ENCODE measurements at places on chromosomes 11 and 22.
A peak's percentile ranks its signal among the peaks of the same experiment; 100 is the strongest.

- no peak overlapping the region for H3K27ac ChIP-seq
- H3K4me3 ChIP-seq: no peak overlapping the region
- H3K4me1 ChIP-seq: peaks cover 2% of the 10 kb centered on the region
- no peaks in the 10 kb centered on the region for H3K27me3 ChIP-seq
Observed at GRCh38 chr22:46969961-46970360, 207.5 kb downstream of the TBC1D22A start.

DNA sequence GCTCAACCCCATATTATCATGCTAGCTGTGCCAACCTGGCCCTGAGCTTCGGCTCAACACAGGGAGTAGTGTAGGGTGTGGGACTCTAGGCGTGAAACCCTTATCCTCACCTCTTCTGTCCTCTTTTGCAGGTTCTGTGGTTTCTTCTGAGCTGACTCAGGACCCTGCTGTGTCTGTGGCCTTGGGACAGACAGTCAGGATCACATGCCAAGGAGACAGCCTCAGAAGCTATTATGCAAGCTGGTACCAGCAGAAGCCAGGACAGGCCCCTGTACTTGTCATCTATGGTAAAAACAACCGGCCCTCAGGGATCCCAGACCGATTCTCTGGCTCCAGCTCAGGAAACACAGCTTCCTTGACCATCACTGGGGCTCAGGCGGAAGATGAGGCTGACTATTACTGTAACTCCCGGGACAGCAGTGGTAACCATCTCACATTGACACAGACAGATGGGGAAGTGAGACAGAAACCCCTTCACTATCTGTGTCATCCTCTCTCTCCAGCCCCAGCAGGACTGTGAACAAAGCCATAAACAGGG lies 76.4 kb downstream of the GGTLC2 start:
- H3K36me3 ChIP-seq: no peaks in the 10 kb centered on the region
- no peak overlapping the region for H3K27ac ChIP-seq
- DNase-seq: no peak
- no peaks in the 10 kb centered on the region for H3K4me1 ChIP-seq
- peaks cover 4% of the 10 kb centered on the region for H3K27me3 ChIP-seq

DNA sequence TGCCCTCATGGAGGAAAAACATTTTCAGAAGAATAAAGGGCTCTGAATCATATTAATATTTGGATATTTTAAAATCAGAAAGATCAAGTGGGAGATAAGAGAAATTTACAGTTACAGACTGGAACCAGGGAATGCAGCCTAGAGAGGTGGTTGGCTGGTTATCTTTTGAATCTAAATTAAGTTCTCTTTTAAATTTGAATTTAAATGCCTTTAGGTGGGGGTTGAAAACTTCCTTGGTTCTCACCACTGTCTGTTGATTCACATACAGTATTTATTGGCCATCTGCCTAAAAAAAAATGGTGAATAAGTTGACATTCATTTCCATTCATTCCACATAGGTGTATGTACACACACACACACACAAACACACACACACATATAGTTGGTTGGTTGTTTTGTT lies 35.7 kb upstream of the PTPRJ start:
- H3K4me3 ChIP-seq: no peak overlapping the region
- no peaks in the 10 kb centered on the region for H3K27me3 ChIP-seq
- DNase-seq: no peak
- H3K4me1 ChIP-seq: no peaks in the 10 kb centered on the region

- H3K4me1 ChIP-seq: peaks cover 4% of the 10 kb centered on the region
- no peak for DNase-seq
- H3K4me3 ChIP-seq: no peak overlapping the region
- H3K27ac ChIP-seq: no peak overlapping the region
- H3K27me3 ChIP-seq: no peaks in the 10 kb centered on the region
Observed at GRCh38 chr22:39030705-39031104, 9.8 kb downstream of the APOBEC3D start.

- peaks cover 7% of the 10 kb centered on the region for H3K36me3 ChIP-seq
- H3K27ac ChIP-seq: no peak overlapping the region
- H3K4me3 ChIP-seq: peak overlapping the region; percentile 96
- no peak for DNase-seq
- no peaks in the 10 kb centered on the region for H3K4me1 ChIP-seq
- no peaks in the 10 kb centered on the region for H3K27me3 ChIP-seq
Observed at GRCh38 chr11:129894278-129895125, 876 bp downstream of the NFRKB start.

- H3K27me3 ChIP-seq: no peaks in the 10 kb centered on the region
- H3K36me3 ChIP-seq: no peaks in the 10 kb centered on the region
- no peaks in the 10 kb centered on the region for H3K4me1 ChIP-seq
- no peak overlapping the region for H3K4me3 ChIP-seq
Observed at GRCh38 chr11:1968454-1969002, 21.4 kb downstream of the MRPL23 start.

GRCh38 chr22:20783844-20784723 lies 10.2 kb downstream of the SERPIND1 start:
- no peaks in the 10 kb centered on the region for H3K36me3 ChIP-seq
- no peak overlapping the region for H3K4me3 ChIP-seq
- H3K4me1 ChIP-seq: peaks cover 2% of the 10 kb centered on the region
- H3K27ac ChIP-seq: no peak overlapping the region
- no peak for DNase-seq

GRCh38 chr11:115391160-115391559 lies 113.1 kb downstream of the CADM1 start:
- H3K4me1 ChIP-seq: no peaks in the 10 kb centered on the region
- peaks cover 44% of the 10 kb centered on the region for H3K27me3 ChIP-seq
- no peak overlapping the region for H3K4me3 ChIP-seq
- H3K27ac ChIP-seq: no peak overlapping the region

DNA sequence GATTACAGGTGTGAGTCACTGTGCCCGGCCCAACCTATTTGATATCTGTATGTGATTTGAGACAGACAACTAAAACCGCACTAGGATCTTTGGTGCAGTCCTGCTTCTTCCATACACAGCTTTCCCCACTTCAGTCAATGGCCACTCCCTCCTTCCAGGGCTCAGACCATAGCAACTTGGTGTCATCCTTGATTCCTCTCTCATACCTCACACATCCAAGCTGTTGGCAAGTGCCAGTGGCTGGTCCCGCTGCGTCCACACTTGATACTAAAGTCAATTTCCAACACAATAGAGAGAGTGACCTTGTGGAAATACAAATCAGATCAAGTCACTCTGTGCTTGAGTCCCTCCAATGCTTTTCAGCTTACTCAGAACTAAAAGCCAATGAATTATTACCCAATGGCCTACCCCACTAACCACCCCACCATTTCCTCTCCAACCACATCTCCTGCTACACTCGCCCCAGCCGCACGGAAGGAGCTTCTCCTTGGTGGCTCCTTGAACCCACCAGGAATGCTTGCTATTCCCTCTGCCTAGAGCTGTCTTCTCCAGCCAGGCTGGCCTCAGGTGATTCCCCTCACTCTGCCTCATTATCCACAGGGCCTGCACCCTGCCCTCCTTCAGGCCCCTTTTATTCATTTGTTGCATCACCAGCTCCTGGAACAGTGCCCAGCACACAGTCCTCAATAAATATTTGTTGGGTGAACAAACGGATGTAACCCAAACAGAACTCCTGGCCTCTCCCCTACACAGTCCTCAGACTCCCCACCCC lies 12.9 kb downstream of the ABTB2 start:
- no peak for DNase-seq
- H3K4me1 ChIP-seq: 0 out of 2 replicates have a peak, but pooled peaks cover 2% of the 10 kb centered on the region
- no peak overlapping the region for H3K4me3 ChIP-seq
- H3K27me3 ChIP-seq: no peaks in the 10 kb centered on the region

DNA sequence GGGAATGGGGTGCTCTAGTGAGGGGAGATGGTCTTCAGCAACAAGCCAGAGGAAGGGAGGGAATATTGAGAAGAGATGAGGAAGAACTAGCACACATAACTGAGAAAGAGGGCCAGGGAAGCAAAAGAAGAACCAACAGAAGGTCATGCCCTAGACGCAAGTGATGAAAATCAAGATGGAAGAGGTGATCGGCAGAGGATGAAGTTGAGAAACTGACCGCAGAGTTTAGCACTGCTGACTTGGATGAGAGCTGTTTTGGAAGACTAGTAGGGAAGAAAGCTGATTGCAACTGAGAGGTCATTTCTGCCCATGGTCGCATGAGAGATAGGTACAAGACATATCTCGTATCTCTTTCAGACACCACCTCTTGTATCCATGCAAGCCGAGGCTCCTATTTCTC lies 2.9 kb downstream of the SPINDOC start:
- no peak for DNase-seq
- peaks cover 32% of the 10 kb centered on the region for H3K36me3 ChIP-seq
- H3K27me3 ChIP-seq: peaks cover 1% of the 10 kb centered on the region
- H3K4me3 ChIP-seq: no peak overlapping the region

DNA sequence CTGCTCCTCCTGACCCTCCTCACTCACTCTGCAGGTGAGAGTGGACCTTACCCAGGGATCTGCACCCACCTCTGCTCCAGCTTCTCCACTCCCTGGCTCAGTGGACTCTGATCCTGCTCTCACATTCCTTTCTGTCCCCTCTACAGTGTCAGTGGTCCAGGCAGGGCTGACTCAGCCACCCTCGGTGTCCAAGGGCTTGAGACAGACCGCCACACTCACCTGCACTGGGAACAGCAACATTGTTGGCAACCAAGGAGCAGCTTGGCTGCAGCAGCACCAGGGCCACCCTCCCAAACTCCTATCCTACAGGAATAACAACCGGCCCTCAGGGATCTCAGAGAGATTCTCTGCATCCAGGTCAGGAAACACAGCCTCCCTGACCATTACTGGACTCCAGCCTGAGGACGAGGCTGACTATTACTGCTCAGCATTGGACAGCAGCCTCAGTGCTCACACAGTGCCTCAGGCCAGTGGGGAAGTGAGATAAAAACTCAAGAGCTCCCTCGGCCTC lies 29.7 kb upstream of the VPREB1 start:
- no peak overlapping the region for H3K4me3 ChIP-seq
- H3K27ac ChIP-seq: no peak overlapping the region
- DNase-seq: no peak
- peaks cover 74% of the 10 kb centered on the region for H3K27me3 ChIP-seq

- H3K4me1 ChIP-seq: no peaks in the 10 kb centered on the region
- no peak for DNase-seq
- H3K36me3 ChIP-seq: no peaks in the 10 kb centered on the region
- H3K27me3 ChIP-seq: no peaks in the 10 kb centered on the region
Observed at GRCh38 chr11:17230867-17231851, 23.4 kb upstream of the PIK3C2A start.

GRCh38 chr11:3087821-3088800 lies 30.9 kb upstream of the CARS1 start:
- no peaks in the 10 kb centered on the region for H3K36me3 ChIP-seq
- no peak for DNase-seq
- no peak overlapping the region for H3K4me3 ChIP-seq
- H3K27me3 ChIP-seq: no peaks in the 10 kb centered on the region

DNA sequence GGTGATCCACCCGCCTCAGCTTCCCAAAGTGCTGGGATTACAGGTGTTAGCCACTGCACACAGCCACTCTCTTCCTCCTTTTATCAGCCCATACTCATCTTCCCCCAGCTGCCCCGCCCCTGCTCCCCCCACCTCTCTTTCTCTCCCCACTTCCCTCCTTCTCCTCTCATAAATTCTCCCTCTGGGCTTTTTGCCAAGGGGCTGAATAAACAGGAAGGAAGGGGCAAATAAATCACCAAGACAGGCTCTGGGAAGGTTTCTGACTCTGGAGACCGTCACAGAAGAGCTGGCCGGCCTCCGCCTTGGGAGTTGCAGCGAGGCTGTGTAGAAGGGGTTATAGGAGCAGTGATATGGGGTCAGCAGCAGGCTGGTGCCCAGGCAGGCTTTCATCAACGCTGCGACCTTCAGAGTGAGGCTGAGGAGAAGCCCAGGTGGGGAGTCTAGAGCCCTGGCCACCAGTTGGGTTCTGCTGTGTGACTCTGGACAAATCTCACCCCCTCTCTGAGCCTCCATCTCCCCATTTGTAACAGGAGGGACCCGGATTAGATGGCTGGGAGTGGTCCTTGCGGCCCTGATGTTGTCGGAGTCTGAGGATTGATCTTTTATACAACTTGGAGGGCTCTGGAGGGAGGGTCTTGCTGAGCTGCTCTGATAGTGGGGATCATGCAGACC lies 62.6 kb upstream of the RASD2 start:
- 0 out of 2 replicates have a peak, but pooled peaks cover 1% of the 10 kb centered on the region for H3K4me1 ChIP-seq
- no peaks in the 10 kb centered on the region for H3K27me3 ChIP-seq
- H3K4me3 ChIP-seq: no peak overlapping the region

GRCh38 chr11:93028960-93029522 lies 59.6 kb downstream of the MTNR1B start:
- no peaks in the 10 kb centered on the region for H3K27me3 ChIP-seq
- no peak for DNase-seq
- H3K4me3 ChIP-seq: no peak overlapping the region
- no peak overlapping the region for H3K27ac ChIP-seq

DNA sequence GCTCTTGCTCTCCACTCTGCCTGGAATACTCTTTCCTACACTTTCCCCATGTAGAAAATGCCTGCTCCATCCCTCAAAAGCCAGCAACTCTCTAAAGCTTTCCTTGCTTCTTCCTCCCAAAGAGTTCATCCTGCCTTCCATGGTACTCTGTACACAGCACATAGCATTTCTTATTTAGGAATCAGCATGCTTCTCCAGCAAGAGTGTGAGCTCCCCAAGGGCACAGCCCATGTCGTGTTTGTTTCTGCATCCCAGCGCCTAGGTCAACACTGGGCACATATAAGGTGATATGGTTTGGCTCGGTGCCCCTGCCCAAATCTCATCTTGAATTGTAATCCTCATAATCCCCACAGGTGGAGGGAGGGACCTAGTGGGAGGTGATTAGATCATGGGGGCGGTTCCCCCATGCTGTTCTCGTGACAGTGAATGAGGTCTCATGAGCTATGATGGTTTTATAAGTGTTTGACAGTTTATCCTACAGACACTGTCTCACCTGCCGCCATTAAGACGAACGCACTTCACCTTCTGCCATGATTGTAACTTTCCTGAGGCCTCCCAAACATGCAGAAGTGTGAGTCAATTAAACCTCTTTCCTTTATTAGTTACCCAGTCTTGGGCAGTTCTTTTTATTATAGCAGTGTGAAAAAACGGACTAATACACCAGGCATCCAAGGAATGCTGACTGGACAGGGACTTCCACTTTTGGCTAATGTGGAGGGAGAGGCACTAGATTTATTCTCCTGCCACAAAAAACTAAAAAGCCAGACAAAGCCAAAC lies 8.2 kb downstream of the VPS37C start:
- H3K4me1 ChIP-seq: peaks cover 5% of the 10 kb centered on the region
- DNase-seq: no peak
- no peak overlapping the region for H3K27ac ChIP-seq
- no peak overlapping the region for H3K4me3 ChIP-seq

DNA sequence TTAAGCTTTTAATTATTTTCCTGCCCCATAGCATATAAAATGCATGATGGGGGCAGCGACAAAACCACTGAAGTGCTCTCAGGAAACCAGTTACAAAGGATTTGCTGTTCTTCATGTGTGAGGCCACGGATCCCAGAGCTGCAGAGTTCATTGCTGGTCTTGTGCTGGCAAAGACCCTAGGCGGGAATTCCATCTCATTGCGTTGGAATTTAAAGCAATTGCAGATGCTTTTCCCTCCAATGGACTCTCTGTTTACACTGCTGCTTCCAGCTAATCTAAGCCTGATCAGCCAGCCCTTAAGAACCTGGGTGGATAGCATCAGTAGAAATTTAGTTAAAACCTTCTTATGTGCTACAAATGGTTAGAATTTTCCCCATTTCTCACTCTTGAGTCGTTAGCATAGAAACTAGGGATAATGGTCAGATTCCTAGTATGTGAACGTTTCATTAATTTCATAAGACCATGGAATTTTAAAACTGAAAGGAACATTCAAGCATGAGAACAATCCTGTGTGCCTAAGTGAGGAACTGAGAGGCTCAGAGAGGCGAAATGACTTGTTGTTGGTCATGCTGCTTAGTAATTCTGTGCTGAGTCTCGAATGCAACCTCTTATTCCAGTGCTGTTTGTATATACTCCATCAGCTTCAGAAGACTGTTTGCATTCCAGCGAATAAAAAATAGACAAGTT lies 36.1 kb upstream of the ADSL start:
- H3K4me3 ChIP-seq: no peak overlapping the region
- no peak for DNase-seq
- no peaks in the 10 kb centered on the region for H3K4me1 ChIP-seq
- peaks cover 34% of the 10 kb centered on the region for H3K36me3 ChIP-seq
